ENCODE measurements at places on chromosomes 2 and 18.
A peak's percentile ranks its signal among the peaks of the same experiment; 100 is the strongest.

DNA sequence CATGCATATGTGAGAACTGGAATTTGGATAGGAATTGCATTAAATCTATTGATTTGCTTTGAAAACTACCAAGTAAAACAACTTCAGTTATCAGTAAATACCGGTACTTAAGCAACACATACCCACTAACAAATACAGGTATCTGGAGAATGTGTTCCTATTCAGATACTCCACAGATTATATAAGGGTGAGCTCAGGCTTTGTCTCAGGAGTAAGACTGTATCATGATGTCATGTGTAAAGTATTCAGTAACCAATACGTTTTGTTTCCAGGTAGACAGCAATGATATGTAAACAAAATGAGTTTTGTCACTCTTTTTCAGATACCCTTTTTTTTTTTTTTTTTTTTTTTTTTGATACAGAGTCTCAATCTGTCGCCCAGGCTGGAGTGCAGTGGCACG is 74.8 kb downstream of the DSC3 start:
- no peak for DNase-seq

GRCh38 chr2:177284531-177284930 is 20.0 kb upstream of the NFE2L2 start:
- no peak for DNase-seq

- peak; percentile 28 for DNase-seq
Measured at GRCh38 chr2:42659609-42660008, 91.2 kb downstream of the MTA3 start.

DNA sequence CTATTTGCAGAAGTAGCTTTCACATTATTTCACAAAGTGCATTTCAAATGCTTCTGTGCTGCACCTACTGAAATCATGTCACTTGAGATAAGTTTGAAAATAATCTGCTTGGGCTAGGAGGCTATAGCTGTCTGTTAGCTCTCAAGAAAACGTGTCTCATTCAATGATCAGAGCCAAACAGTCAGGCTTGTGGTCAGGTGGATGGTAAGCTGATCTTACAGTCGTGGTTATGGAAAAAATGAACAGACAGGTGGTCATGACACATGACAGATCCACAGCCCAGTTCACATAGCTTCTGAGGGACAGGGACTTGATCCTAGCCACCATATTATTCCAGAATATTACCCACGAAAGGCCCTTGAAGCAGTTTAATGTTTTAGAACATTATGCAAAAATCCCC is 26.5 kb upstream of the RFX8 start:
- DNase-seq, result peak; percentile 37

All from NCI-H526 treated with DMSO at 0.1 percent for 48 hours (cell line).